ENCODE measurements at places on chromosomes 5 and 9.

GRCh38 chr9:127015921-127016512 lies 101.4 kb downstream of the RALGPS1 start:
- DNase-seq = no peak

- no peak for DNase-seq
These were observed 3.1 kb downstream of the GTF3C4 start for GRCh38 chr9:132673355-132673754.

- DNase-seq = no peak
These were observed 6.2 kb downstream of the VPS13A start for GRCh38 chr9:77183581-77183980.

- no peak for DNase-seq
These were observed 158.9 kb upstream of the VCAN start for GRCh38 chr5:83312663-83313062.

DNA sequence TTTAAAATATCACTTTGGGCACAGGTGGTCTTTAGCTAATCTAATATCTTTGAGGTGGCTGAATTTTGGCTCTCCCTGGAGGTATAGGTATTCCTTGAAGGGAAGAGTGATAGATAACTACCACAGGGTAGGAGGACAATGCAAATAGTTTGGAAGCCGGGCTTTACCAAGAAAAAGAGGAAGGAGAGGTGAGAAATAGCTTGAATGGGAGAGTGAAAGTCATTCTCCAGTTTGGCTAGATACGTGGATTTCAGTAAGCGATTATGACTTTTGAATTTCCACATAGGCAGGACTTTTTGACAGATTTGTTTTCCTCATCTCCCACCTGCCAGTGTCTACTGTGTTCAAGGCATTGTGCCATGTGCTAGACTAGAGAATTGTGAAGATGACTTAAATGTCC lies 45.5 kb downstream of the RASA1 start:
- DNase-seq = no peak

GRCh38 chr5:45399041-45399440 lies 297.1 kb downstream of the HCN1 start:
- DNase-seq = no peak

- no peak for DNase-seq
These were observed 252.0 kb upstream of the GAS1 start for GRCh38 chr9:87199278-87199677.

- DNase-seq = no peak
These were observed 47.2 kb upstream of the LPCAT1 start for GRCh38 chr5:1570975-1571374.

GRCh38 chr5:31757806-31758205 lies 118.9 kb downstream of the PDZD2 start:
- no peak for DNase-seq

GRCh38 chr9:131404581-131404980 lies 10.7 kb downstream of the PRRC2B start:
- no peak for DNase-seq

GRCh38 chr5:119264186-119264585 lies 91.6 kb upstream of the TNFAIP8 start:
- no peak for DNase-seq

- no peak for DNase-seq
These were observed 27.7 kb upstream of the QSOX2 start for GRCh38 chr9:136273244-136273865.

DNA sequence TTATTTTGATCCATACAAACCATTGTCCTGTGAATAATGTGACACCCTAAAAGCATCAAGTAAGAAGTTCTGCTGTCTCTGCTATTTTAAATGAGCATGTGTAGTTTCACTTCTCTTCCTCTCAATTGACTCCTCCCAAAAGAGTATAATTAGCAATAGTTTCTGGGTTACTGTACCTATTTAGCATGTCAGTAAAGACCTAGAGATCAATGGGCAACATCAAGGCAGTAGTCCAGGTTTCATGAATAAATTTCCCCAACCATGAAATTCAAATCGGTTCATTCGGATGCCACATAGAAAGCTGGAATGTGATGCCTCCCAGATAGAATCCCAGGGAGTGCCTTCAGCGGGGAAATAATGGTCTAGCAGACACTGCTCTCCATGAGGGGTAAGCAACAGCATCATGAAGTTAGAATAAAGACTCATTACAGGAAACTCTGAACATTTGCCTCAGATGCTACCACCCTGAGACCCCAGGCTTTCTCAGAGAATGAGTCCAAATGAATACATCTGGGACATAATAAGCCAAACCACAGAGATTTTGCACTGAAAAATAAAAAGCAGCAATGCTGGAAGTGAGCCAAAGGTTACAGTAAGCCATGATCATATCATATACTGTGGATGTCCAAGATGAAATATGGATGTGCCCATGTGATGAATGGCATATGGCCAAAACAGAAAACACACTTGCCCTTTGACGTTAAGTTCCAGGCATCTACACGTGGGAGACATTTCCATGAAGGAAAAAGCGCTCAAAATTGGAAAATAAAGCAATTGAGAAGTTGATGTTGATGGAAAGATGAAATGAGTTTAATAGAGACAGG lies 1107.0 kb upstream of the SEMA6A start:
- DNase-seq = no peak

DNA sequence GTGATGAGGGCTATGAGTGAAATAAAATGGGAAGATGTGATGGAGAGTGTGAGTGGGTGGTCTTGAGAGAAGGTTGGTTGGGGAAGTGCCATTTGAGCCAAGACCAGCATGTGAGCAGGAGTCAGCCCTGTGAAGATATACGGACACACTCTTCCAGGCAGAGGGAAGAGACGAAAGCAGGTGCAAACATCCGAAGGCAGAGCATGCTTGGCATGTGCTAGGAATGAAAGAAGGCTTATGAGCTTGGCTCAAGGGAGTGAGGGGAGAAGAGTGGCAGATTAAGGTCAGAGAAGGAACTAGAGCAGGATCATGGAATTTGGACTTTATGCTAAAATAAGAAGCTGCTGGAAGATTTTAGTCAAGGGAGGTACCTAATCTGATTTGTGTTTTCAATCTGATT lies 23.6 kb upstream of the CCDC112 start:
- no peak for DNase-seq

DNA sequence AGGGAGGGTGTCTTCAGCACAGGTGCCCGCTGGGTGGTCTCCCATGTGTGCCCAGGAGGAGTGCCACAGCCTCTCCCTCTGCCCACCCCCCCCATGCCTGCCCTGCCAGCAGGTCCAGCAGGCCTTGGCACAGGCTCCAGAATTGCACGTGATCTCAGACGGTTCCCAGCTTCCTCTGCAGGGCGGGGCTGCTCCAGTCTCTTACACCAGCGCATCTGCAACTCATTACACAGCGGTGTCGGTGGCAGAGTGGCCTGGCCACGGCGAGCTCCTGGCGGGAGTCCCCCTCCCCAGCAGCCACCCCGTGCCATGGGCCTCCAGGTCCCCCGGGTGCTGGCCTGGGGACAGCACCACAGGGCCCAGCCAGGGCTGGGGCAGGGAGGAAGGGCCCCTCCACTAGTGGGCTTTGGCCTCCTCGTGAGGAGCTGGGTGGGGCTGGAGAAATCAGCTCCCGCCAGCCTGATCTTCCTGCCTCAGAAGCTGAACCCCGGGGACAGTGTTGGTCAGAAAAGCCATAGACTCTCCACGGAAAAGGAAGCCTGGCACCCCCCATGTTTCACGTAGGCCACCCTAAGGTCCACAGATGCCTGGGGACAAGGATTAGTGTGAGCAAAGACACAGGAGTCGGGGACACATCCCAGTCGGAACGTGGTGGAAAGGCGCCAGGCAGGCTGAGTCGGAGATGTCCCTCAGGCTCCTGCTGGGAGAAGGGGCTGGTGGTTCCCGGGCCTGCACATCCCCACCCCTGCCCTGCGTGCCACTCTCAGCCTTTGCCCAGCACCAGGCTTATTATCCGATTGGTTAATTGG lies 40.2 kb downstream of the RXRA start:
- no peak for DNase-seq

DNA sequence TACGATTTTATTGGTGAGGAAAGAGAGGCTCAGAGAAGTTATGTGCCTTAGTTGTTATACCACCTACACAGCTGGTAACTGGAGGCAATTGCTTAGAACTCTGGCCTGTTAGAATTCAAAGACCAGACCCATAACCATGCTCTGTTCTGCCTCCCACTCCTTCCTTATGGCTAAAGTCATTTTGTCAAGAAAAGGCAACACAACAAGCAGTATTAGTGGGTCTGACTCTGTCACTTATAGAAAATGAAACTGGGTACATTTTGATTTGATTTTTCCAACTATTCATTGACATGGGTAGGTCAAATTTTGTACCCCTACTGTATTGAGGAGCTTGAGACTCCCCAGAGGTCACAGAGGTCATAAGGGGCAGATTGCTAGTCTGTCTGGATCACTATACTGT lies 44.5 kb upstream of the NR3C1 start:
- DNase-seq = no peak

- no peak for DNase-seq
These were observed 94.6 kb upstream of the DNAH5 start for GRCh38 chr5:14039063-14039462.

- no peak for DNase-seq
These were observed 123.4 kb upstream of the IFNE start for GRCh38 chr9:21605489-21605931.

- no peak for DNase-seq
These were observed 42.3 kb downstream of the TENT4A start for GRCh38 chr5:6755519-6755918.
